ENCODE measurements at places on chromosomes 1 and 21.

DNA sequence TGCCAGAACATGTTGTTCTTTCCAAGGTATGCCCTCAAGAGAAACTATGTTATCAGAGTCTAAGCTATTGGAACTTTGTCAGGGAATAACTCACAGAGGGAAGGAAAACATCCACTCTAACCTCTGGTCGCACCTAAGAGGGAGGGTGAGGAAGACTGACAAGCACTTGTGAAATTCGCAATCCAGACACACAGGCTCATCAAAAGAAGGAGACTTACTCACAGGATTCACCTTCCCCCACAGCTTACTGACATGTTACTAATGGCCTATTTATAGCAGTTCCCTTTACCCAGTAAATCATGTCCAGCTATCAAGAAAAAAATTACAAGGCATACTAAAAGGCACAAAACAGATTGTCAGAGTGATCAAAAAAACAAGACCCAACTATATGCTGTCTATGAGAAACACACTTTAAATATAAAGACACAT, 36.9 kb downstream of the WDR64 start:
- no peak for DNase-seq

GRCh38 chr1:91596474-91596873, 95.8 kb downstream of the CDC7 start:
- DNase-seq: no peak

- DNase-seq: no peak
Observed at GRCh38 chr1:226695335-226695900, 43.7 kb downstream of the ITPKB start.

- no peak for DNase-seq
Observed at GRCh38 chr1:109762039-109762585, 1.6 kb downstream of the EPS8L3 start.

GRCh38 chr1:242178924-242179708, 180.2 kb upstream of the MAP1LC3C start:
- DNase-seq: no peak

DNA sequence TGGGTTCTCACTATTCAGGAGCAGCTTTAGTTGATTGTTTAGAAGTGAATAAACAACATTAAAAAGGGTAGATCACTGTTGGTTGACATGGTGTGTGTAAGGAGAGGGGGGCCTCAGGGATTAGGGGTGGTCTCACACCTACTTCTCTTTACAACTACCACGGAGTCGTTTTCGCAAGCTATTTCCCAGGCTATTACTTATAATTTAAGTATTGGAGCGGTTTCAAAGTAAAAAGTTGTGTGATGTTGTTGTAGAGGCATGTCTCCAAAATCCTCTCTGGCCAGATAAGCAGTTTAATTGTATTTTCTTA, 1.3 kb downstream of the GPSM2 start:
- peak; percentile 52 for DNase-seq

- peak; percentile 98 for DNase-seq
Observed at GRCh38 chr1:20786253-20787028, 666 bp downstream of the HP1BP3 start.

- DNase-seq: no peak
Observed at GRCh38 chr1:221696718-221697461, 45.0 kb downstream of the DUSP10 start.

- DNase-seq: no peak
Observed at GRCh38 chr1:246934765-246935164, 3.0 kb upstream of the AHCTF1 start.

DNA sequence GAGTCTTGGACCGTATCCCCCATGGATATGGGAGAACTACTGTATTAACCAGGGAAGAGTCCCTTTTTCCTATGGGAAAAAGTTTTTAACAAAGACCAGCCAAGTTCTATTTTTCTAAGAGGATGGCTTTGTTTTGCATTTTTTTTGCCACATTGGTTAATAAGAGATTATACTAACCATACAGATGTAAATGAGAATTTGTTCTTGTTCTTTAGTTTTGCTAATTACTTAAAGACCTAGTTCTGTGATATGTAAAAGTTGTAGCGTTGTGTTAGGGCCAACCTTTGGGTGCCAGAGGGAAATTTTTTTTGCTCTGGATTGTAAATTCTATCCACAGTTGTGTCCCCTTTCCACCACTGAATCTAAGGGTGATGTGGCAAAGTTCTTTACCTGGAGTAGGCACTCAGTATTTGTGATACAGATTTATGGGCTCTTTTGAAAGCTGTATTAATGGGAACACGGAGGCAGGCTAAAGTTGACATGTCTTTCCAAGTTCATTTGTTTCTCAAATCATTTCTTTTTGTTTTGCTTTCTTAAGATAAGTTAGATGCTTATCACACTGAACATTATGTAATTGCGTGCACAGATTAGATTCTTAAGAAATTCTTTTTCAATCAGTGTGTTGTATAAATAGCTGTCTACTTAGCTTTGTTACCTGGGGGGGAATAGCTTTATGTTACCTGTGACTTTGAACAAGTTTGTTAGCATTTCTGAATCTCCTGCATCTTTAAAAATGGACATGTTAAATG, 2.9 kb downstream of the SOAT1 start:
- no peak for DNase-seq

DNA sequence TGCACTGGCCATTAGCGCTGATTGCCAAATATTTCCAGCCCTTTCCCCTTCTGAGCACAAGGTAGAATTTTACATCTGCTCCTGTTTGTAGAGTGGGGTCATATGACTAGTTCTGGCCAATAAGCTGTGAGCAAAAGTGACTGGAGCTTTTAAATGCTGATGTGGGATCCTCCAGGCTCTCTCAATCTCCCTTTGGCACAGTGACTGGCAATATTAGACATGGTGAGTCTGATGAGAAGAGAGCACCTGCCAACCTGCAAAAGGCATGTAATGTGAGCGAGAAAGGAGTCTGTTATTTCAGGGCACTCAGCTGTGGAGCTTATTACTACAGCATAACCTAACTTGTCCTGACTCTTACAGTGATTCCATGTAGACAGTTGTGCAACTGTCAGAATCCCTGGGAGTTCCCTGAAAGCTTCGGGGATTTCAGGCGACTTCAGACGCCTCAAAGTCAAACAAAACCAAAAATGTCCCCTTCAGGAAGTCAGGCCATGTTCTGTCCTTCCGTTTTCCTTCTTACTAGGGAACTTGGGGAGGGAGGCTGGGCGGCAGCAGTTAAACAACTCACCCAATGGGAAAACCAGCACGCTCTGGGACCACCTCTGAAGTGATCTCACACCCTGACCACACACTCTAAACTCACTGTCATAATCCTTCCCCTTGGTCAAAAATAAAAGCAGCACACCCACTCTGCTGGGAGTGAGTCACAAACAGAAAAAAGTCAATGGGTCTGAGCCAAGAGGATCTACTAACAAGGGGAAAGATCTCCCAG, 3.6 kb upstream of the RASSF5 start:
- DNase-seq: peak; percentile 44

DNA sequence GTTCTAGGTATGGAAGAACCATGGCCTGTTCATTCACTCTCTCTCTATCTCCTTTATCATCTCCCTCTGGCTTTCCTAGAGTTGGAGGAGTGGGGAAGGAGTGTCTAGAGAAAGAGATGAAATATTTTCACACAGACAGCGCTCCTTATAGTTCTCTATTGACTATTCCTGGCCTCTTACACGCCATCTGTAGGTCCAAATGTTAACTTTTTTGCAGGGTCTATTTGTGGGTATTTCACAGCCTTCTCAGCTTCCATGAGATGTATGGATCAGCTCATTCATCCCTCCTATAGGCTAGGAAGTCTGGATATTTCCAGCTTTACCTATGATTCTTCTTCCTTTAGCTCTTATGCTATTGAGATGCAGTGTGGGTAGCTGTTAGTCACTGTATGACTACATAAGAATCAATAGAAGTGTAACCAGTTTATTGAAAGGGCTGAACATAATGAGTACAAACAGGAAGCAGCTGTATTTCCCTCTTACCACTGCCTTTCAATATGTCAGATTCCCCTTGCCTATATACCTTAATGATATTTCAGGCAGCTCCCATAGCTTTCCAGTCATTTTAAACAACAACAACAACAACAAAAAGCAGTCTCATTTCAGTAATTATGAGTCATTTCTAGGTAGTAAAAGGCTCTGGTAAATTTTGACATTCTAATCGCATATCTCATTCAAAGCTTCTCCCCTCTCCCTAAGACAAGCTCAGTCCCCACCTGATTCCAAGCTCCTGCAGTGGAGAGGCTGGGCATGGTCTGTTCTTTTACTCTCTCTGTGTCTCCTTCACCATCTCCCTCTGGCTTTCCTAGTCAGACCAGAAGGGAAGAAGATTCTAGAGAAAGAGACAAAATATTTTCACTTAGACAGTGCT, 149.5 kb downstream of the TTLL7 start:
- no peak for DNase-seq

- no peak for DNase-seq
Observed at GRCh38 chr1:228109962-228110488, 926 bp upstream of the MRPL55 start.

DNA sequence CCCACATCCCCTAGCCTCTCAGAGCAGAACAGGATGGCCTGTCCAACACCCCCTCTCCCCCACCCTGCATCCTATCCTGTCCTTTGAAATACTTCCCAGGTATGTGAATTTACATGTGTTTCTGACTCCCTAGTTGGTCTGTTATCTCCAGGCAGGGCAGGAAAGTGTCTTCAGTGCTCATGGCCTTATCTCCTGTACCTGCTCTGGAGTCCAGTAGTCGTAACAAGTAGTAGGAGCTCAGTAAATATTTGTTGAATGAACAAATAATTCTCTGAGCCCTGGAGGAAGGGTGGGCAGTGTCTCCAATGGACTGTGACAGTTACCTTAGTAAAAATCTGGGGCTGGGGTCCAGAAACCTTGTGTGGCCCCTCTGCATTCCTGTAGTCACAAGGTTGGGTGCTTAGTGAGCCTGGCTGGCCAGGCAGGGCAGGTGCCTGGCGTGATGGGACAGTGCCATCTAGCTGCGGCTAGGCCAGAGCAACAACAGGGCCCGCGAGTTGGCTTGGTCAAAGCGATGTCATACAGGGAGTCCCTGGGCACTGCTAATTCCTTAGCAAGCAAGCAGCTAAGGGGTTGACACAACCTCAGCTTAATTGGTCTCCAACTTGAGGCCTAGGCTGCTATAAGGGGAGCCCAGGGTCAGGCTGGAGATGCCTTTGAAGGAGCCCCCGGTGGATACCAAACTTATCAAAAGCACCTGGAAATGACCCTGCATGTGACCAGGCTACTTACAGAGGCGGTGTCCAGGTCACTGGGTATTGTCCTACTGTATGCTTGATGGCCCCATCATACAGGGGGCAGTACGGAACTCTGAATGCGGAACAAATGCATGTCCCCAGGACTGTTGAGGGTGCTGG, 89.0 kb upstream of the PPM1J start:
- peak; percentile 76 for DNase-seq

- no peak for DNase-seq
Observed at GRCh38 chr1:116182019-116182714, 71.0 kb downstream of the MAB21L3 start.

DNA sequence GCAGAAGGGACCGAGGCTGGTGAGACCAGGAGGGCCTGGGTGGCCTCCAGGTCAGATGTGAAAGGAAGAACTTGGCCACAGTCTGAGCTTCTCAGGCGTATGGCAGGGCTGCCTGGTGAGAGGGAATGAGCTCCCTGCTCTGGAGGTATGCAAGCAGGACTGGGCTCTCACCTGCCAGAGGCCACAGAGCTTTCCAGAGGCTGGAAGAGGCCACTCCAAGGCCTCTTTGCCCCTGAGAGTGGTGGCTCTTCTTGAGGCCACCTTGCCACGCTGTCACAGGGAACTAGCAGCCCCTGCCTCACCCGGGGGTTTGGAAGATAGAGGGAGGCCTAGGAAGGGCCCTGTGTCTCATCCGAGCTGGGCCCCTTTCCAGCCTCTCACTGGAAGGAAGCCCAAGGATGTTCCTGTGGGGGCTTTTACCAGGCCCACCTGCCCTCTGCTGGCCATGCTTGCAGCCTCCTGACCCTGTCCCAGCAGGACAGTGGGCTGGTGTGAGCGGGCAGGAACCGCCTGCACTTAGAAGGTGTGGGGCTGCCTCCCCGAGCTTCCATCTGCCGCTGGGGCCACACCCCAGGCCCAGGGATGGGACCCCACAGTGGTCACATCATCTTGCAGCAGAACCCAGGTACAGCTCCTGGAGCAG, 10.0 kb downstream of the PCSK9 start:
- no peak for DNase-seq

DNA sequence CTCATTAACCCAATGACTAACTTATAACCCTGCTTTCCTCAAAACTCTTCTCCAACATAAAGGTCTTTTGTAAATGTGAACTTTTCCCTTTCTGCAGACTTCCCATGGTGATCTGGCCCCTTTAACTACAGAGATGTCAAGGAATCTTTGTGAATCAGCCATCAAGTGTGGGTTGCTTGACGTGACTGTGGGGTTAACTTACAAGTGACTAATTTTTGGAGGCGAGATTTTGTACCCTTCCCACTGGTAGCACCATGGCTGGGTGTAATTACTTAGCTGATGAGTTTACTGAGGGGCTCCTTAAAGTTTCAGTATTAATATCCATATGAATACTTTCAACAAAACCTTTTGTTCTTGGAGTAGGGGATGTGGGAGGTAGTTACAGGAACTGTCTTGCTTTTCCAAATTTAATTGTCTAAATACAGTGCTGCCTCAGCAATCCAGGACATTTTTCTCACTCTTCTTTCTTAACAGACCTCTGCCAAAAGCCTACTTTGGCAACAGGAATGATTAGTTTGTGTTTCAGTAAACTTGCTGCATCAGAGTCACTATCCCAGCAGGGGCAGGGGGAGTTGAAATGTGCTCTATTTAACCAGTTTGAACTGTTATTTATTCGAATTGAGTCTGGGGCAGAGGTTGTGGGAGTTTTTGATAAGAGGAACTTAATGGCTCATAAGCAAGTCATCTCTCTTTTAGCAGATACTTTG, 217.3 kb upstream of the FGGY start:
- DNase-seq: peak; percentile 79

GRCh38 chr21:29538115-29538514, 239.4 kb downstream of the BACH1 start:
- no peak for DNase-seq

- DNase-seq: no peak
Observed at GRCh38 chr1:59186656-59187055, 110.2 kb upstream of the FGGY start.

GRCh38 chr1:155801149-155801548, 55.9 kb downstream of the GON4L start:
- DNase-seq: no peak

- DNase-seq: no peak
Observed at GRCh38 chr1:24164004-24164403, 21.1 kb upstream of the IL22RA1 start.

DNA sequence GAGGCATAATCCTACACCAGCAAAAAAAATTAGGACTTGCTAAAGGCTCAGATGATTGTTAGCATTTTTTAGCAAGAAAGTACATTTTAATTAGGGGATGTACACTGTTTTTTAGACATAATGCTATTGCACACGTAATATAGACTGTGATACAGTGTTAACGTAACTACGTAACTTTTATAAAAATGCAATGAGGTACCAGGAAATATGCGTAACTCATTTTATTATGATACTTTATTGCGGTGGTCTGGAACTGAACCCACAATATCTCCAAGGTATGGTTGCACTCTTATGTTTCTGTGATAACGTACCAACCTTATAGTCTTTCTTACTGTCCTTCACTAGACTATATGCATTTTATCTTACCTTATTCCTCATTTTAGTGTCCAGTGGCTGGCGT, 62.8 kb upstream of the B3GALT2 start:
- no peak for DNase-seq

Data from lung (tissue), 17 donors.